Kidney glomerular epithelial cell (primary cell): ENCODE measurements at places on chromosomes 13 and 19.

DNA sequence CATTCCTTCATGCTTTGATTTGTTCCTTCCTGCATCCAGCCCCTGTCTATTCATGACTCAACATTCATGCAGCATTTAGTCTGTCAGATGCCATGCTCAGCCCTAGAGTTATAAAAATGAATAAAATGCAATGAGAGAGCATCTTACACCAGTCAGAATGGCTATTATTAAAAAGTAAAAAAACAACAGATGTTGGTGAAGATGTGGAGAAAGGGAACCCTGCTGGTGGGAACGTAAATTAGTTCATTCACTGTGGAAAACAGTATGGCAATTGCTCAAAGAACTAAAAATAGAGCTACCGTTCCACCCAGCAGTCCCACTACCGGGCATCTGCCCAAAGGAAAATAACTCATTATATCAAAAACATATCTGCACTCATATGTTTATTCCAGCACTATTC is 70.0 kb upstream of the GTF3A start:
- DNase-seq: no peak

DNA sequence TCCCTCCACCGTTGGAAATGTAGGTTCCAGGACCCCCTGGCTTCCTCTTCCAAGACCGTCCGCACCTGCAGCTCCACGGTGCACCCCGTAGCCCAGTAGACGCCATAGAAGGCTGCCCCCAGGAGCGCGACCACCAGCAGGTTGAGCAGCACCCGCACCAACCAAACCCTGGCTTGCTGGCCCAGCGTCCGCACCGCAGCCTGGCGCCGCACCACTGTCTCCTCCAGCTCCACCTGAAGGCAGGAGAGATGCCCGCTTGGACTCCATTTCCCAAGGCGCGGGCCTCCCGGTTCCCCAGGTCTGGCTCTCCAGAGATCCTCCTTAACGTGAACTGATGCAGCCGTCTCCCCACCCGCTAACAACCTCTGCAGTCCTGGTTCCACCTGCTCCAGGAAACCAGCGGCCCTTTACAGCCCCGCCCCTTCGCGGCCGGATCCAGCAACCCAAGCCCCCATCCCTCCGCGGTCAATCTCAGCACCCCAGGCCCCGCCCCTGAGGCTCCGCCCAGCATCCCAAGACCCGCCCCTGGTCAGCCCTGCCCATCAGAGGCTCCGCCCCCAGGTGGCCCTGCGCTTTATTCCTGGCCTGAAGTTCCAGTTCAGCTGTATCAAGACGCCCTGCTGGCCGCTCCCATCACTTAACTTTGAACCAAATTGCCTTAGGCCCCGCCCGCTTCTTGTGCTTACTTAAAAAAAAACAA is 5.0 kb upstream of the LENG1 start:
- DNase-seq: no peak

DNA sequence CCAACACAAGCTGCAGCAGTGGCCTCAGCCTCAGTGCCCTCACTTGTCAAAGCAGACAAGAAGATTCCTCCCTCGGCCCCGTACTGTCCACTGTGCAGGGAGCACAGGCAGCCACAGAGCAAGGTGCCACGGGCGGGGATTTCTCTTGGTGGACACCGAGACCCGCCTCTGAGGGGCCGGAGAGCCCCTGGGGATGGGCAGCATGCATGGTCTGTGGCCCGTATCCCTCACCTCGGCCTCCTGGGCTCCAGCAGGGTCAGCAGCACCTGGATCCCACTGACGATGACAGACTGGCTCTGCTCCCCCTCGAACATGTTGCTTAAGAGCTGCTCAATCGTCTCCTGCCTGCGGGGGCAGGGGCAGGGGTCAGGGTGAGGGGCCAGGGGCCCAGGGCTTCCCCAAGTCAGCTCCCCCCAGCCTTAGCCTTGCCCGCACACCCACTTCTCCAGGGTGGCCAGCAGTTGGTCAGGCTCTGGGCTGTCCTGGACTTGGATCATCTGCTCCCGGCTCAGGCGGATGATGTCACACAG is 13.4 kb upstream of the TMEM86B start:
- no peak for DNase-seq

DNA sequence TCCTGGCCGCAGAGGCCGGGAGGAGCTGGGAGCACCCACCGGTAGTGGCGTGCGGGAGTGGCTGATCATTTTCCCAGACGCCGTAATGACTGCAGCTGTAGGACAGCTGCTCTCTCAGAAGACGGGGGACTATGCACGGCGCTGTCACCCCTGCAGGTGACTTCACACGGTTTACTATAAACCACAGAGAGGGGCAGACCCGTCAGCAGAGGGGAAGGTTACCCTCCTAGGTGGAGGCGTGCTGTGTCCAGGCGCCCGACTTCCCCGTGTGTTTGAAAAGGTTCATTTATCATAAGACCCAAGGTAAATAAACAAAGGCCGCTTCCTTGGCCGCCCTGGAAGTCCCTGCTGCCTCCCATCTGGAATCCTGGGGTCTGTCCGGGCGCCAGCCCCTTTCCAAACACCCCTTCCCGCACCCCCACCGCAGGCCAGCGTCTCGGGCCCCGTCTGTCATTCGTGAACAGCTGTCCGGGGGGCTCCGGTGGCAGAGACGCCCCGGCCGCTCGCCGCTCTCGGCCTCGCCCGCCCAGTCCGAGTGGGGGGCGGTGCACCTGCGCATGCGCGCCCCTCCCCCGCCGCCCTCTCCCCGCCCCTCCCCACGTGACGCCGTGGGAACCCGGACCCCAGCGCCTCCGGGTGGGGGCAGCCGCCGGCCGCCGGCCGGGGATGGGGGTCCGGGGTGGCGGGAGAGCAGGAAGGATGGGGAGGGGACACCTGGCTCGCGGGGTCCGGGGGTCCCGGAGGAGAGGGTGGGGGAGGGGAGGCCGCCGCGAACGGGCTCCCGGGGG is 915 bp downstream of the SHC2 start:
- DNase-seq: no peak

DNA sequence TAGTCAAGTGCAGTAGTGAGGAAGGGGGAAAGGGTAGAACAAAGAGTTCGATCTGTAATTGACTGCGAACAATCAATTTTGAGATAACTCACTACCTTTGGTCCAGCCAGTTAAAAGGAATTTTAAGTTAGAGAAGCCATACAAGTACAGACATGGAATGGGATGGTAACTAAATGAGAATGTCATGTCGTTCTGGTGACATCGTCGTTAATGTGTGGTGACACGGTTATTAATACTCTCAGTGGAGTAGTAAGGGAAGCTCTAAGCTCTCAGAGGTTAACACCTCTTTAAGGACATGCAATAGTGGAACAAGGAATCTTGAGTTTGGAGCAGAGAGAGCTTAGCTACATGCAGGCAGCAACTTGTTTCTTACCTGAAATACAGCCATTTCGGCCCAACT is 154.9 kb upstream of the KLF12 start:
- no peak for DNase-seq

GRCh38 chr13:43044720-43045301 is 21.4 kb downstream of the DNAJC15 start:
- no peak for DNase-seq

- peak; percentile 81 for DNase-seq
These were observed 809 bp downstream of the MISP start for GRCh38 chr19:751501-752341.

DNA sequence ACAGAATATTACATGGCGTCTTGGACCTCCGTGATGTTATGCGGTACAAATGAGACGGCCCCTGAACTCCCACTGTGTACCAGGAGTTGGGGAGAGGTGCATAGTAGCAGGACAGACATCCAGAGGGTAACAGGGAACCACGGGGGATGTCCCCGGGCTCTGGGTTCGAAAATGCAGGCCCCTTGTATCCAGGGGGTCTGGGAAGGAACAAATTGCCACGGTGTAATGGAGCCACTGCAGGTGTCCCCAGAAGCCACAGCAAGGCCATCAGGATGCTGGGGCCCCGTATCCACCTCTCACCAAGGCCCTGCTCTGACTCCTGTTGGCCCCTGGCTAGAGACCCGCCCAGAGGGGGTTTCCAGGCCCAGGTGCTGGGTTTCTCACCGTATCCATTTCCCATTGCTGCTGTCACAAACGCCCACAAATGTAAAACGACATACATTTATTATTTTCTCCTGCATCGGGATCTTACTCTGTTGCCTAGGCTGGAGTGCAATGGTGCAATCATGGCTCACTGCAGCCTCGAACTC is 77.8 kb downstream of the INSR start:
- no peak for DNase-seq

GRCh38 chr19:1130771-1131717 is 27.2 kb downstream of the GPX4 start:
- DNase-seq: no peak

- DNase-seq: peak; percentile 20
These were observed 12.8 kb upstream of the CDC42EP5 start for GRCh38 chr19:54485851-54486250.

- DNase-seq: peak; percentile 4
These were observed 371.9 kb downstream of the KCNRG start for GRCh38 chr13:50387051-50387581.

DNA sequence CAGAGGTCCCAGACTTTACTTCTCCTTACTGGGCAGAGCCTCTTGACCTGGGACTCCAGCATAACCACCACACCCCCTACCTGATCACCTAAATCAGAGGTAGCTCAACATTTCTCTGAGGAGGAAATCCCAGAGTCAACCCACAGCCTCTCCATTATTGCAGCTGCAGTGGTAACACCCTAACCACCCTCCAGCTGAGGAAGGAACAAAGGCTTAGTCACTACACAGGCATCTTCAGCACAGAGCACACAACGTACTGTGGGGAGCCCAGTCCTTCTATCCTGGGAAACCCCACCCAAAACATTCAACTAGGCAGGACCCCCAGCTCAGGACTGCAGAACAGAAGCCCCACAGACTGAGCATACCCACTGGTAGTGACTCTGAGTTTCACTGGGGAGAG is 824.7 kb upstream of the SLITRK5 start:
- peak; percentile 18 for DNase-seq

GRCh38 chr13:34360702-34361101 is 542.8 kb downstream of the RFC3 start:
- DNase-seq: no peak

DNA sequence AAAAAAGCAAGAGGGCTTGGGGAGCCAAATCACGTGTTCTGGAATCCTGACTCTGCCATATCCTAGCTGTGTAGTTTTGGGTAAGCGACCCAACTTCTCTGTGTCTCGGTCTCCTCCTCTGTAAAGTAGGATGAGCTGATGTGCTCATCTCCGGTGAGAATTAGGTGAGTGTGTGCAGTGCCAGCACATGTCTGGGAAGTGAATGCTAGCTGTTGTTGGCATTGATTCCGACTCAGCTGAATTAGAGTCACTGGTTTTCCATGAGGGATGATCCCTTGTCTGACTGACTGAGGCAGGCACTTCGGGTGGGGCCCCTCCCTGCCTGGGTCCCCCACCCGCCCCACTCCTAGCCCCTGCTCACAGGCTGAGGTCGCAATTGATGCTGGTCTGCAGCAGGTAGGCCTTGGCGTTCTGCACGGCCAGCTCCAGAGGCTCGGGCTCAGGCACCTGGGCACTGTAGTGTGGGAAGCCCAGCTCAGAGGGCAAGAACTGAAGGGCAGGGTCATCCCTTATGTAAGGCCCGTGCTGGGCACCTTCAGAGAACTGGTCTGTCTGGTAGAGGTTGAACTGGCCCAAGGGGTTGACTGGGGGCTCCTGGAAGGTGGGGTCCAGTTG is 835 bp downstream of the RSPH6A start:
- no peak for DNase-seq

DNA sequence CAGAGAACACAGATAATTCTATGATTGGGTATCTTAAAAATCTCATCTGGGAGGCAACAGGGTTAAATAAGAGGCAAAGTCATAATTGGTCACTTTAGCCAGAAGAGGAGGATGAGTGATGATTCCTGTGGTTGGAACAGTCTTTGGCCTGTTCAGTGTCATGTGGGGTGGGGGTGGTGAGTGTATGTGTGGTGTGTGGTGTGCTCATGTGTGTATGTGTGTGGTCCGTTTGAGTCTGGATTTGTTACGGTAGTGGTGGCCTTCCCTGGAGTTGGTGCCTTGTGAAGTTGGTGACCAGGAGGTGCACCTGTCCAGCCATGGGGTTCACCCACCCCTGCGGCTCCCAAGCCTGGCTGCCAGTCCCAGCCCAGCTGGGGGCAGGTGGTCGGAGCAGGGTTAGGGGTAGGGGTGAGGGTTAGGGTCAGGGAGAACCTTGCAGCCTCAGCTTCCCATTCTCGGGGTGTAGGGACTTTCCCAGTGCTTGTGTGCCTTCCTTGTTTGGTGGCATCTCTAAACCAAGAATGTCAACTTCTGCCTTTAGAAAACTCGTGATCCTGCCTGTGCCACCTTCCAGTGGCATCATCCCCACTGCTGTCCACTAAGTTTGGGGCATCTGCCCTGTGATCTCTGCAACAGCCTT is 97.5 kb downstream of the RAB20 start:
- no peak for DNase-seq

GRCh38 chr13:106560821-106561220 is 7.1 kb downstream of the ARGLU1 start:
- no peak for DNase-seq

- no peak for DNase-seq
These were observed at the start of gene BTBD2 for GRCh38 chr19:2015608-2015950. Gene BTBD2, minus strand, starts transcription at chr19:2015714. Its CDS starts 11 bp downstream, at chr19:2015703.

- no peak for DNase-seq
These were observed 829 bp upstream of the ATCAY start for GRCh38 chr19:3879656-3880055.

- no peak for DNase-seq
These were observed 3.0 kb upstream of the UPF1 start for GRCh38 chr19:18828786-18829185.

- no peak for DNase-seq
These were observed 128.7 kb downstream of the MAB21L1 start for GRCh38 chr13:35347679-35348205.

DNA sequence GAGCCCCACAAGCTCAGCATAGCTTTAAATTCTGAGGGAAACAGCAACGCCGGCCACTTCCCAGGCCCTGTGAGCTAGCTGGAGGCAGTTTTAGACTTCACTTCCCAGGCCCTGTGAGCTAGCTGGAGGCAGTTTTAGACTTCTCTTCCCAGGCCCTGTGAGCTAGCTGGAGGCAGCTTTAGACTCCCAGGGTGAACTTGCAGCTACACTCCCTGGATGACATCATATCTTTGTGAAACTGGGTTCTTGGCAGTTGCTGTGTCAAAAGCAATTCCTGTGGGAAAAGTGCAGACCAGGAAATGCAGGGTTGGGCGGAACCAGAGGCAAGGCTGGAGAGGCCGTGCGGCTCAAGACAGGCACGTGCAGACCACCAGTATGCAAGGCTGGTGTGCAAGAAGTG is 12.7 kb downstream of the SOX1 start:
- DNase-seq: no peak
